Urothelium cell line (cell line): ENCODE measurements at places on chromosomes 1 and 21.

DNA sequence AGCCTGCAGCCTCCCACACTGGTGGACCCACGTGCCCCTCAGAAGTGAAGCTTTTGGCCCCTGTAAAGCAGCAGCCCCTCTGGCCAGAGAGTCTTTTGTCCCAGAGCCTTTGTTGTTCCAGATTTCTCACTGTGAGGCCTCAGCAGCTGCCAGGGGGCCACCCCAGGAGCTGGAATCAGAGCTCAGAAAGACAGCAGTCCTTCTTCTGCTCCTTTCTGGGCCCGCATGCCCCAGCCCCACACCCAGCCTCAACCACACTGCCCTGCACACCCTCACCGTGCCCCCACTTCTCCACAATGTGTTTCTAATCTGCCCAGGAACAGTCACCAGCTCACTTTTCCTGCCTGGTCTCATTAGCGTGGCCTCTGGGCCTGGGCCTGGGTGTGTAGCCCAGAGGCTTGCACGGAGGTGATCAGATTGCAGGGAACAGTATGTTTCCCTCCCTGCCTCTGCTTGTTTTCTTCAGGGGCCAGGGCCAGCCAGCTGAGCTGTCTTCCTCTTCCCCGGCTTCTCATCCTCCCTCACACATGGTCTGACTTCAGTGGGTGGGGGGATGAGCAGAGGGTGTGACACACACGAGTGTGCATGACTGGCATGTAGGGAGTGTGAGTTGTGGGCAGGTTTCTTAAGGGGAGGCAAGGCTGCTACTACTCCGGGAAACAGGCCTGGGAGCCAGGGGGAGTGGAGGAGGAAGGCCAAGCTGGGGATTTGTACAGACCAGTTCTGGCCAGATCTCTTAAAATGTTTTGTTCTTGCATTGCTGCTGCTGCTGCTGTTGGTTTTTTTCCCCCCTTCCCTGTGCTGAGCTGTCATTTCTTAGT, 82.5 kb upstream of the ZNF648 start:
- no peak for DNase-seq

- no peak for DNase-seq
These were observed 75.4 kb downstream of the CDC7 start for GRCh38 chr1:91575909-91576519.

DNA sequence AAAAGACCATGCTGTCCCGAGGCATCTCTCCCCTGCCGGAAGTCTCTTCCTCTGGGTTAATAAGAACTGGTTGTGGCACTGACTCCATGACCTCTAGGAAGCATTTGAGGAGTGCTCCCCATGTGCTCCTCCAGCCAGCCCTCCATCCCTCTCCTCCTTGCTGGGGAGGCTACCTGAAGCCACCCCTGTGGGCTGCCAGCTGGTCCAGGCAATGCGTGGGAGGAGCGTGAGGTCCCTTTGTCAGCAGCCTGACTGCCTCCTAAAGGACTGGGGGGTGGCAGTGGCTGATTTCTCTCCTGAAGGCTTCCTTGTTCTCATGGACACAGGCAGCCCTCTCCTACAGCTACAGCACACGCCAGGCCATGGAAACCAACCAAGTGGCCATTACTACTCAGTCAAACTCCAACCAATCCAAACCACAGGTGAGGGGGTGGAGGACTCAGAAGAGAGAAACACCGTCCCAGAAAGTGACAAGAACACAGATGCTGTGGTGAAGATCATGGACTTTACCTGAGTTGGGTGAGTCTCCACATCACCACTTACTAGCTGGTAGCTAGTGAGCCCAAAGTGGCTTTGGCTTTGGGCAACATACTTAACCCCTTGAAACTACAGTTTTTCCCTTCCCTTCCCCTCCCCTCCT, 35.2 kb downstream of the NENF start:
- DNase-seq = peak; percentile 23

GRCh38 chr1:7831458-7831857, 21.4 kb downstream of the UTS2 start:
- DNase-seq = no peak

- no peak for DNase-seq
These were observed 5.8 kb downstream of the SHISA4 start for GRCh38 chr1:201894343-201895119.

- DNase-seq = peak; percentile 22
These were observed 109.8 kb downstream of the PATJ start for GRCh38 chr1:61851849-61852669.

DNA sequence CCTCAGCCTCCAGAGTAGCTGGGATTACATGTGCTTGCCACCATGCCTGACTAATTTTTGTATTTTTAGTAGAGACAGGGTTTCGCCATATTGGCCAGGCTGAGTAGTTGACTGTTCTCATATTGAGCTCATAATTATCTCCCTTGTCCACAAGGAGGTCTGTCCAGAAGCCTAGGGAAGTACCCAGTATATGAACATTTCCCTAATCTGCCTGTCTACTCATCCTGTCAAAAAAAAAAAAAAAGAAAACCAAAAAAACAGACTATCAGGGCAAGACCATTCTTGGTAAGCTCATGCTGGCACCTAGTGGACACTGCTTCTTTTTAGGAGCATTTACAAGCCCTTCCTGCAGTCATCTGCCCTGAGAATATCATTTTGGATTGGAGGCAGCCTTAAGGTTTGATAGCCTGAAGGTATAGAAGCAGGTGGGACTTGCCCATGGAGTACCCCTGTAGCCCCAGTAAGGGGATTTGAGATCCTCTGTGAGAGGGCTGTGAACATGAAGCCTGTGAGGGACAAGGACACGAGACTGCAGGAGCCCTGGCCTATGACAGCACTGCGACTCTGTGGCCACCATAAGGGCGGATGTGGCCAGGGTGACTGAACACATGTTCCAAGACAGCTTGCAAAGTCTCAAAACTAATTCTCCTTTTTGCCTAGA, 10.8 kb upstream of the DUSP12 start:
- DNase-seq = peak; percentile 63

- DNase-seq = peak; percentile 78
These were observed 3.7 kb downstream of the FASLG start for GRCh38 chr1:172662464-172663109.

DNA sequence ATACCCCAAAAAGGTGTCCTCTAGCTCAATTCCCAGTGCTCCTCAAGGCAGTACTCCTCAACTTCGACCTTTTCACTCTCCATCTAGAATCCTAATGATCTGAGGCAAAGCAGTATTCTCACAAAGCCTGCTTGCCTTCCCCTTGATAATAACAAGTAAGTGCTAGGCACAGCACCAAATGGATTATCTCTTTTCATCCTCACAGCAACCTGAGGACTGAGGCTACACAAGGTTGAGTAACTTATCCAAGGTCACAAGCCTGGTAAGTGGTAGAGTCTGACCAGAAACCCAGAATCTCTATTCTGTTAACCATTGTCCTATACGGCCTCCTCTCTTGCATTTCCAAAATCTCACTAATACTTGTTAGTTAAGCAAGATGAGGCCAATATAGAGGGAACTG, 5.1 kb downstream of the SYDE2 start:
- DNase-seq = no peak

- no peak for DNase-seq
These were observed 13.4 kb downstream of the S1PR1 start for GRCh38 chr1:101250222-101250621.
